ENCODE measurements at places on chromosomes 7 and 10.

GRCh38 chr10:95550073-95550672, 11.0 kb downstream of the SORBS1 start:
- no peak for DNase-seq

GRCh38 chr10:51860257-51860656, 160.9 kb upstream of the CSTF2T start:
- DNase-seq: no peak

- DNase-seq: no peak
Observed at GRCh38 chr7:33590916-33591315, 314.4 kb upstream of the BMPER start.

DNA sequence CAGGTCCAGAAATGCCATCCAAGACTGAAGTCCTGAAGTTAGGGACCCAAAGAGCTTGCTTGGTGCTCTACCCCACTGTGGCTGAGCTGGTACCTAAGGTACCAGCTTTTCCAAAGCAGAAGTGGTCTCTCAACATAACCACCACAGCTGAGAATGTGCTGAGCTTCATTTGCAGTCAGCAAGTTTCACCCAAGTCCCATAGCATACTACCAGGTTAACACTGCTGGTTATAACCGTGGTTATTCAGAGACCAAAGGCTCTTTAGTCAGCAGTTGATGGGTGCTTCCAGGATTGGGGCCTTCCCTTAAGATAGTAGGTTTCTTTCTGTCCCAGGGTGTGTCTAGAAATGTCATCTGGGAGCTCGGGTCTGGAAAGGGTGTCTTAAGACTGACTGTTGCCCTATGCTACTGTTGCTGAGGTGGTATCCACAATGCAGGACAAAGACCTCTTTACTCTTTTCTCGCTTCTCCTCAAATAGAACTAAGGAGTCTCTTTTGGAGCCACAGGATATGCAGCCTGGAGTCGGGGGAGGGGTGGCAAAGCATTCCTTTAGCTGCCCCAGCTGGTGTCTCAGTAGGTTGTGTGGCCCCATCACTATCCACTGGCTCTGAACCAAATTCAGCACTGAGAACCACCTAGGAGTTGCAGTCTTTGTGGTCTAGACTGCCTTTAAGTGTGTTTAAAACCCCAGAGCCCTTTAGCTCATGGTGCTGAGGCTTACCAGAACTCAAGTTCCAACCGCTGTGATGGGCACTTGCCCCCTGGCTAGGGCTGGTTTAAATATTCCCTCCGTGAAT, 354.9 kb upstream of the SEMA3C start:
- DNase-seq: no peak

GRCh38 chr10:15123749-15124184, 26.6 kb downstream of the RPP38 start:
- DNase-seq: no peak

DNA sequence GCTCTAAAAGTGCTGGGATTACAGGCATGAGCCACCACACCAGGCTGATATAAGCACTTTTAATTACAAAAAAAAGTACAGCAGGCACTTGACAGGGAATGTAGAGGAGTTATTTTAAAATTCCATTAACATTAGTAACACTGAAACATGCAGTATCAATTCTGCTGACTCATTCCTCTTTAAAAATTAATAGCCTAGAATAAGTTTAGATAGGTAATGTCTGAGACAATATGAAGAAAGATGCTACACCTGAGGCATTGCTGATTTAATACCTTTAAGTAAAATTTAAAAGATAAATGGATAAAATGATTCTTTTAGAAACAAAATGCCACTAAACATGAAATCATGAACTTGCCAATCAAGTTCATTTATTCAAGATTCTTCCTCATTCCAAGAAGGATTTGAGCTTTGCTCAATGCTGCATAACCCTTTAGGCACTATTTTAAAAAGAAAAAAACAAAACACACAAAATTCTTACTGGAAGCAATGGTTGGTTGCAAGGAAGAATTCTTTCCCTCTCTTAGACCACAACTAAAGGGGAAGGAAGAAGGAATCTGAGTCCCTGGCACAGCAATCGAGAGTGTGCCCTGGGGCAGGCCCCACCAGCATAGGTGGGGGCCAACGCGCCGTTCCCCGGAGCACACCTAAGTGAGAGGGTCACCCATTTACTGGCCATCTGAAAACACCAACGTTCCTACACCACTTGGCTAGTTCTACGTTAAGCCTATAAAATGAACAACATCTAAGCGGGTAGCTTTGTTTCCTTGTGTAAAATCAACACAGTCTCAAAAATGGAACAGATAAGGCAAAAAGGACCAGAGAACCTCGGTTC, 26.6 kb downstream of the ESYT2 start:
- DNase-seq: no peak

DNA sequence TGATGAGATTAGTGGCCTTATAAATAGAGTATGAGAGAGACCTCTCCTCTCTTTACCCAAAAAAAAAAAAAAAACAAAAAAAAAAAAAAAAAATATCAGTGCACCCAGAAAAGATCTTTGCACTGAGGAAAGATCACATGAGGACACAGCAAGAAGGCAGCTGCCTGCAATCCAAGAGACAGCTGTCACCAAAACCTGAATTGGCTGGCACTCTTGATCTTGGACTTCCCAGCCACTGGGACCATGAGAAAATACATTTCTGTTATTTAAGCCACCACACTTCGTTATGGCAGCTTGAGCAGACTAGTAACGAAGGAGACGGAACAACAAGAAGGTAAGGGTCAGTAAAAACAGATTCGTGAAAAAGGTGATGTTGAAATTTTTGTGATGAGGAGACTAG, 47.0 kb downstream of the TMEM106B start:
- no peak for DNase-seq

DNA sequence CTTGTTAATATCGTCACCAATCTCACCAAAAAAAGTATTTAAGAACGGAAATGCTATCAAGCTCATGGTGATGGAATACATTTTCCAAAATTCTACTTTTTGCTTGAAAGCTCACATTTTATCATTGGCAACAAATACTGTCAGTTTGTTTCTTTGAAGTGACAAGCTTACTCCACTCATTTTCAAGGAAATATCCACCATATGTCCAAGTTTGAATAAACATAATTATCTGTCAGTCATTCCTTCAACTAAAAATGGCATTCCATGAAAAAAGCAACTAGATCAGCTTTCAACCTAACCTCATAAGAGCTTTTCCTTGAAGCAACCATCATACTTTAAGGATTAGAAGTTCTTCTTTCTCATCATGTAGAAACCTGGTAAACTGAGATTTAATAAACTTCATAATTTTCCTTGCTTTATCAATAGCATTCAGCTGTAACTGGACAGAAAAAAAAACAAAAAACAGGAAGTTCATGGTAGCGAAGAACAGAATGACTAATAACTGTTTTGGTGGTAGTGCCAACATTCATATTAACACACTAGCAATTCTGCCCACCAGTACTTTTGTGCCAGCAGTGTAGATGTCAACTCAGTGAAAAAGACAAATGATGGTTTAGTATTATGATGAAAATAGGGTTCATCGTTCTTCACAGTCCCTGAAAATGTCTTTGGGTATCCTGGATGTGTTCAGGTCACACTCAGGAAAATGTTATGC, 764.9 kb downstream of the GRM8 start:
- DNase-seq: no peak

DNA sequence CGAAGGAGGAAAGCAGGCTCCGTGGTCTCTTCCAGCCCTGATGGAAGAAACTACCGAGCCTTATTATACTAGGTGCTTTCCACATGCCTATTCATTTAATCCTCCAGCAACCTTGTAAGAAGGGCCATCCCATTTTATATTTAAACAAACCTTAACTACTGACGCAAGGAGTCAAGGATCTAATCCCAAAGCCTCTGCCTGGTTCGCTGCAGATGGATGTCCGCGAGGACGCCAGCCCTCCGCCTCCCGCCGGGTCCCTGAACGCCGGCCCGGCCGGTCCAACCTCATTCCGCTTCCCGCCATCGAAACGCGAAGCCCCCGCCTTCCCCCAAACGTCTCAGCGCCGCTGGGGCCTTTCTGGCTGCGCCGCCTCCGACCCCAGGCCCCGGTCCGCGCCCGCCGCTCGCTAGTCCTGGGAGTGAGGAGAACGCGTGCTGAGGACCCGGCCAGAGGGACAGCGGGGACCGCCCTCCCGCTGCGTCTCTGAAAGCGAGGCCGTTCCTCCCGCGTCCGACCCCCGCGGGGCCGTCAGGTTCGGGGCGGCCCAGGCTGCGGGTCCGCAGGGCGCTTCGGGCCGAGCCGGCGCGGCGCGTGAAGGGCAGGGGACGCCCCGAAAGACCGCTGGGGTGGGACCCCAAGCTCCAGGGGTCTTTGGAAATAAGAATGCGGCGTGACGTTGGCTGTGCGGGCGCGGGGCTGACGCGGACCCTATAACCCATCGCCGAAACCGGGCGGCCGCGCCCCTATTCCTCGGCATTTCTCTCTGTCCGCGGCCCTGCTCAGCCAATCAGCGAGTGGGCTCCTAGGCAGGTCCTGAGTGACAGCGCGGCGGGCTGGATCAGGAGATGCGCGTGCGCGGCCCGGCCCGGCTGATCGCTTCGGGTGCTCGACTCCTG, at the start of gene ATP6V0E2:
Gene ATP6V0E2, plus strand, starts transcription at position 896 of the 896 bp plus-strand sequence. CDS start 97 bp downstream, outside the sequence.
- DNase-seq: peak; percentile 73

- DNase-seq: no peak
Observed at GRCh38 chr10:21497177-21497807, 28.2 kb downstream of the SKIDA1 start.

- no peak for DNase-seq
Observed at GRCh38 chr10:48272682-48273081, 1.8 kb downstream of the FRMPD2 start.

DNA sequence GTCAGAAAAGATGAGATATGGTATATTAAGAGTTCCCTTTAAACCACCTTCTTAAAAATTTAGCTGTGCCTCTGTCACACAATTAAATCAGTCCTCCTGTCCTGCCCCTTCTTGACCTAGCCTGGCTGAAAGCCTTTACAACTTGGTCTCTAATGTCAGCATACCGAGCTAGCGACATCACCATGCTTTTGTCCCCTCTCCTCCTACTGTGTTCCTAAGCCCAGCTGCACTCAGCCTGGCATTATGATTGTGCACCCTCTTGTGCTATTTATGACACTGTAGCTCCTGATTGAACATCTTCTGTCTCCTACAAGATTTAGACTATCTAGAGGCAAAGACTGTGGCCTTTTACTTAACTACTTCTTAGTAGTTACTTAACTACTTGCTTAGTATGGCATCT, 29.2 kb downstream of the TDRD1 start:
- DNase-seq: no peak

DNA sequence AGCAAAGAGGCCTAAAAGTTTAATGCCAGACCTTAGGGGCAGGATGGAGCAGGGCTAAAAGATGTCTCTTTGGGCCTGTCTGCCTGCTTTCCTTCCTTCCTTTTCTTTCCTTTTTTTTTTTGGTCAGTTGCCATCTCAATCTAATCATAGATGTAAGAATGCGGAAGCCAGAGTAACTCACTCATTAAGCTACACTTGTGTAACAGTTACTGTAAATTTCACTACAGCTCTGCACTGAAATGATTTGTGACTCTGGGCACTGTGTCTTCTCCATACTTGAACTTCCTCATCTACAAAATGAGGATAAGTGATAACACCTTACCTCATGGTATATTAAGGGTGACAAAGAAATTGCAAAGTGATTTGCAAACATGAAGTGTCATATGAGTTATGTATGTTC, 75.5 kb upstream of the AGK start:
- DNase-seq: no peak

GRCh38 chr10:76333326-76333725, 901.9 kb downstream of the LRMDA start:
- no peak for DNase-seq

GRCh38 chr7:40175725-40176510, 41.1 kb downstream of the SUGCT start:
- DNase-seq: no peak

GRCh38 chr10:103473261-103473671, 5.8 kb downstream of the CALHM3 start:
- DNase-seq: no peak

DNA sequence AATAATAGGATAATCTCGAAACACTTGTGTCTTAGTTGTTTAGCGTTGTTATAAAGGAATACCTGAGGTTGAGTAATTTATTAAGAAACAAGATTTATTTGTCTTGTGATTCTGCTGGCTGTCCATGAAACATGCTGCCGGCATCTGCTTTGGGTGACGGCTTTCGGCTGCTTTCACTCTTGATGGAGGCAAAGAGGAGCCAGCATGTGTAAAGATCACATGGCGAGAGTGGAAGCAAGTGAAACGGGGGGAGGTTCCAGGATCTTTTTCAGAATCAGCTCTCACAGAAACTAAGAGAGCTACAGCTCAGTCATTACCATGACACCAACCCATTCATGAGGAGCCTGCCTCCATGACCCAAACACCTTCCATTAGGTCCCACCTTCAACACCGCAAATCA, 402.8 kb downstream of the CDC14C start:
- no peak for DNase-seq

Data from central memory CD8-positive, alpha-beta T cell (primary cell).